D341Med (cell line): ENCODE measurements at places on chromosomes 5 and 9.

DNA sequence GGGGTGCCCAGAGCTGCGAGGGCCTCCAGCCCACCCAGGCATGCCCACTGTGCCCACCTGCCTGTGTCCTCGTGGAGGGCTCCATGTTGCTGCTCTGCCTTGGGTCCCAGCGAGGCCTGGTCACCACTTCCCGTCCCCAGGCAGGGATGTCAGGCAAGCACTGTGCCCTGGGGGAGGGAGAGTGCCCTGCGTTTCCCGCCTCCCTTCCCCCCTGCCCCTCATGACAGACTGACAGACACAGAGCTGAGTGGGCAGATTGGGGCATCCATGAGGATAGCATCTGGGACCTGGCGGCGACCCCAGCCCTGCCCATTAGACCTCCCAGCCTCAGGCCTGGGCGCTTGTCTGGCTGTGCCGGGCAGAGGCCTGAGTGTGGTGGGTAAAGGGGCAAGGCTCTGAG, 56.9 kb downstream of the KCNT1 start:
- DNase-seq = no peak

DNA sequence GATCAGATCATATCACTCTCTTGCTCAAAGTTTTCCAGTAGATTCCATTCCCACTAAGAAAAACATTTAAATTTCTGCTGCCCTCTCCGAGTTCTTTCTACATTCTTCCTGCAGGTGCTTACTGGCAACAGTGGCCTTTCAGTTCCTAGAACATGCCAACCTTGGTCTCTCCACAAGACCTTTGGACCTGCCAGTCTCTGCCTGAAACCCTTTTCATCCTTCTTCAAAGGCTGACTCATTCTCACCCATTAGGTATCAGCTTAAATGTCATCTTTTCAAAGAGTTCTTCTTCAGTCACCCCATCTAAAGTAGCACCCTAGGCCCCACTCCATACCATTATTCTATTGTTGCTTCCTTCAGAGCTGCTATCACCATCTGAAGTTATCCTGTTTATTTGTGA, 21.8 kb downstream of the PPIC start:
- no peak for DNase-seq

DNA sequence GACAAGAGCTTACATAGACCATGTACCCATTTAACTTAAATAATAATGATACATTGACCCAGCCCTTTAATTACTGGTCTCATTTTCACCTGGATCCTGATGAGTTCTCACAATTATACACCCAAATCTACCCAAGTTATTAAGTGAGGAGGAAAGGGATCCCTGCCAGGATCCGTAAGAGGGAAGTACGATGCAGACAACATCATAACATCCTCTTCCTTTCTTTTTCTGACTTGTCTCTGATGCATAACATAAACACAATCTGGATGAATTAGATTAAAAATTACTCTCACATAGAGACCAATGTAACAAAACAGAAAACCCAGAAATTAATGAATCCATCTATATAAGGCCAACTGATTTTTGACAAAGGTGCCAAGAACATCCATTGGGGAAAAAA, 17.0 kb downstream of the MARCHF3 start:
- DNase-seq = no peak

GRCh38 chr9:112535811-112536210, 49.2 kb downstream of the KIAA1958 start:
- no peak for DNase-seq

- DNase-seq = no peak
These were observed 82.1 kb downstream of the RXRA start for GRCh38 chr9:134408389-134408788.

DNA sequence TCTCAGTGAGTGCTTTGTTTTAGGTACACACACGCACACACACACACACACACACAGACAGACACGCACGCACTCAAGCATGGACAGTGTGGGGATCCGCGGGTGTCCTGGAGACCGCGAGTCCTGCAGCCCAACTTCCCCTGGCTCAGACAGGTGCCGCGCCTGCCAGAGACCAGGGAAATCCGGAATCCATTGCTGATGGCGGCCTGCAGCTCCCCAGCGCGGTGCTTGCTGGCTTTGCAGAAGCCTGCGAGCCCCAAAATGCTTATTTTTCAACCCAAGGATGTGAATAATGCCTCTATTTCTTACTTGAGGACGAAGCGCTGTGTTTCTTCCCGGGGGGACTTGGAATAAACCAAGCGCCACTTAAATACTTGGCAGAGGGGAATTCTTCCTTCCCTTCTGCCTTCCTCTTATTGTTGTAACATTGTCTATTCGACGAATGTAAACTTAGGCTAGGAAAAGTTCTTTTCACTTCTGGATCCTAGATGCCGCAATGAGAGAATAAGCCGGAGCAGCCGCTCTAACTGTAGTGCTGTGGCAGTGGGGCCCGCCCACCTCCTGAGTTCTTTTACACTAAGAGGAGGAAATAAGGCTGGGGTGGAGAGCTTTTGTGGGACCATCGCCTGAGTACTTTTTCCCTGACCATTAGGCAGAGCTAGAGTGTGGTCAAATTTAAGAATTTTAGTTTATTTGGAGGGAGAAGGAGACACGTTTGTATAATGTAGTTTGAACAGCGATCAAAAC, 802 bp downstream of the ITGA2 start:
- peak; percentile 51 for DNase-seq

DNA sequence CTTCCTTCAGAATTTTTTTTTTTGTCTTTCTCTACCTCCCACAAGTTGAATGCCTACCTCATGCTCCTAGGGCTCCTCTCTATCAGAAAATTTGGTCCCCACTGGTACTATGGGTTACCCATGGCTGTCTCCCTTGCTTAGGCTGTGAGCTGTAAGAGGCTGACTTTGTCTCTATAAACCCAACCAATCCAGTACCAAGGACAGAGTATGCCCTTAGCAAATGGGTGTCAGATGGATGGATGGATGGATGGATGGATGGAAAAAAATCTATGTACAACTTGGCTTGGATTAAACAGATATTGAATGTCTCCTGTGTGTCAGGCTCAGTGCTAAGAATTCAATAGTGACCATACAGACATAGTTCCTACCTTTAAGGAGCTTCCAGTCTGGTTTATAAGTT, 398.2 kb upstream of the TRPC7 start:
- DNase-seq = no peak

GRCh38 chr5:134792286-134792685, 33.7 kb downstream of the DDX46 start:
- DNase-seq = no peak

GRCh38 chr5:124659798-124660197, 86.6 kb downstream of the ZNF608 start:
- DNase-seq = no peak

DNA sequence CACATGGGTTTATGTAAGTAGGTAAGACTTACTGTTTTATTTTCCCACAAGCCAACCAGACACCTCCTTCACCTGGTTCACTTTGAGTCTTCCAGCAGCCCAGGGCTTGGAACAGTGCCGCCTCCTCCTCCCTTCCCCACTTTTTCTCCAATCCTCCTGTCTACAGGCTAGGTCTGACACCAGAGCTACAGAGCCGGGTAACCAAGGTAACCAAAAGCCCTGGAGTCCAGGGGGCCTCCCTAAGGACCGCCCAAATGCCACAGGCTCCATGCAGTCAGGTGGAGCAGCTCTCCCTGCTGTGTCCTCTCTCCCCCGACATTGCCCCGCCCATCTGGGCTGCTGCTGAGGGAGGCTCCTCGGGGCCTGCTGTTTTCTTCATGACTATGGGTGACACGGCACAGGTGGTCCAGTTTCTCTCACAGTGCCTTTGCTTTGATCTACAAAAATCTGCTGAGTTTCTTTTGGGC, 138.0 kb upstream of the EFNA5 start:
- peak; percentile 89 for DNase-seq

- DNase-seq = no peak
These were observed 56.1 kb downstream of the KIAA1958 start for GRCh38 chr9:112542593-112543292.

DNA sequence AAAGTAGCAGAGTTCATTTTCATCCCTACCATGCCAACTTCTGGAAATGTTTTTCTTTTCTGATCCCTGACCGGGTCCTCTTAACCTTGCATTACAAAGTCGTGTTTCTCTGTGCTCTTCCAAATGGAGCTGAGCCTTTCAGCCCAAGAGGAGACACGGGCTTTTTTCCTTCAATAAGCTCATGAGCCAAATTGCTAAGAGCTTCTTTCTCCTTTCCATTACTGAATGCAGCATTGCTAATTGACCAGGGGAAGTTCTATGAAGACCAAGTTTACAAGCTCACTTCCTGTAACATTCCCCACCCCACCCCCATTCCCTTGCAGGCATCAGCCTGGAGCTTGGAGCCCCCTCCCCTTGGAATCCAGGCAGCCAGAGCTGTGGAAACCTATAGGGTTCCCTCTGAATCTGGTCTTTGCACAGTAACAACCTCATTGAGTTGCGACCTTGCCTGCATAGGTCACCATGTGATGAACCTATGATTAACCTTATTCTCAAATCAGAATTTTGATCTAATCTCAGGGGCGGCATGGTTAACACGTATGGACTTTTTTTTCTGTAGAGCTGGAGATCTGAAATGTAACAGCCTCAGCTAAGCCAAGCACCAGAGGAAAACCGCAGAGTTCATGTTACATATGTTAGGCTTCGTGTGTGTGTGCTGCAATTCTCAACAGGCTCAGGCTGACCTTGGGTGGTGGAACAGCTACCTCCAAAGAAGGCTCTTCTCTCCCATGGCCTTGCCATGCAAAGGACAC, 395.7 kb upstream of the ZNF462 start:
- no peak for DNase-seq

GRCh38 chr5:142117579-142118151, 9.1 kb downstream of the NDFIP1 start:
- DNase-seq = no peak

- no peak for DNase-seq
These were observed 2.9 kb downstream of the NSMF start for GRCh38 chr9:137456061-137456863.

DNA sequence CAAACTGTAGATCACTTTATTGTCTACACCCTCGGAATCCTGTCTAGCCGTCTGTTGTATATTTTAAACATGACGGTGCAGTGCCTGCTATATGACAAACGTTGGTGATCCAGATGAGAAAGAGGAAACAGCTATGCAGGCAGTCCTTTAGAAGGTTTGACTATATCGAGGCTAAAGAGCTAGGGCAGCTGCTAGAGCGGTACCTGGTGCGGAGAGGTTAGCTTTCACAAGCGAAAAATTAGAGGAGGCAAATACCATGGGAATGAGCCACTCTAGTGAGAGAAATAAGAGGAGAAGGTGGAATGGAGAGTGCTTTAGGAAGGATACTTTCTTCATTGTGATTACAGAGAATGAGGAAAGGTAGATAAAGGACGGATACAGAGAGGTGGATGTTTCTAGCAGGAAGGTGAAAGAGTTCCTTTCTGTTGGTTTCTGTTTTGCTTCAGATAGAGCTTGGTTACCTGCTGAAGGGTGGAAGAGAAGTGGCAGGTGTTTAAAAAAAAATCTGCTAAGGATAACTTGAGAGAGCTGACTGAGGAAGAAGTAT, 959 bp upstream of the FBXL17 start:
- peak; percentile 12 for DNase-seq

DNA sequence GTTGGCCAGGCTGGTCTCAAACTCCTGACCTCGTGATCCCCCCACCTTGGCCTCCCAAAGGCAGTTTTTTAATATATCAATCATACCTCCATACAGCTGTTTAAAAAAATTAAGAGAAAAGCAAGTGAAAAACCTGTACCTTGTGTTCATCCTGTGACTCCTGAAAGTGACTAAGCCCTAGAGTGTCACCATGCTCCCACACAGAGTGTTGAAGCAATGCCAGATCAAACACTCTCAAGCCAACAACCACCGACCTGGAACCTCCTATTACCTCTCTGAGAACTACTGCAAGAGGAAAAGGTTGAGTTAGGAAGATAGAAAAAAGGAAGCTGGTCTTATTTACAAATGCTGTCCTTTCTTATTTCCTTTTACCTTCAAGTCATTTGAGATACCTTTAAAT, 123.5 kb downstream of the RASEF start:
- no peak for DNase-seq

DNA sequence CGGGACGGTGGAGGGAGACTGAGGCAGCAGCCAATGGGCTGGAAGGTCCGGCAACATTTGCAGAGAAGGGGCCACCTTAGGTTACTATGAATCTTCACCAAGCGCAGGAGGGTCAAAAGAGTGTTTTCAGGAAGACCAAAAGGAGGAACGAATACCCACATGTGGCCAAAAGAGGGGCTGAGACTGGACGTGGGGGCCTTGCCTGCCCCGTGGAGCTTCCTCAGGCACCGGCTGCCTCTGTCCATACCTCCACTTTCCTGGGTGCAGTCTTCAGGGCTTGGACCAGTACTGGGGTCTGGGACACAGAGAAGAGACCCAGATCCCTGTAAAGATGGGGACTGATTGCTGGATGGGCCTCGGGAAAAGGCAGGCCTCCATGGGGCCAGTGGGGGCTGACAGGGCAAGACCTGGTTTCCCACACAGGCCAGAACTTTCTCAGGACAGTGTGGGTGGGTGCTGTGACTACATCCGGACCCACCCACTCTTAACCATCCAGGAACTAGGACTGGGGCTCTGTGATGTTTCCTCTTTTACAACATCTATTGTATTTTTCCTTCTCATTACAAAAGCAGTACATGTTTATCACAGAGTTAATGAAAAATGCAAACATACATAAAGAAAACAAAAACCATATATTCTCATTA, 294.7 kb downstream of the ZSWIM6 start:
- DNase-seq = no peak

DNA sequence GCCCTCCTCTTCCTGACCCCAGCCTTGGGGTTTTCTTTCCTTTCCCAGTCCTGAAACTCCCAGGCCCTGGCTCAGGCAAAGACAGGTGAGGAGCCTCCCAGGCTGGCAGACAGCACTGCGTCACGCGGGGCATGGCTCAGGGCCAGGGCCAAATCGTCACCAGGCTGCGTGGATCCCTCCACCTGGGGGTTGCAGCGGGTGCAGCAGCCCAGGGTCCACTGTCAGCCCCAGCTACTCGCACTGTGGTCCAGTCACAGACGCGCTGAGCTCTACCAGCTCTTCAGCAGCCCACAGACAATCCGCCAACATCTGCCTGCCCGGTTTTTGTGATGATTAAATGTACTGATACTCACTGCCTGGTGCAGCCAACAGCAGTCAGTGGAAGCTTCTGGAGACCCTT, 12.1 kb downstream of the FAM78A start:
- no peak for DNase-seq

DNA sequence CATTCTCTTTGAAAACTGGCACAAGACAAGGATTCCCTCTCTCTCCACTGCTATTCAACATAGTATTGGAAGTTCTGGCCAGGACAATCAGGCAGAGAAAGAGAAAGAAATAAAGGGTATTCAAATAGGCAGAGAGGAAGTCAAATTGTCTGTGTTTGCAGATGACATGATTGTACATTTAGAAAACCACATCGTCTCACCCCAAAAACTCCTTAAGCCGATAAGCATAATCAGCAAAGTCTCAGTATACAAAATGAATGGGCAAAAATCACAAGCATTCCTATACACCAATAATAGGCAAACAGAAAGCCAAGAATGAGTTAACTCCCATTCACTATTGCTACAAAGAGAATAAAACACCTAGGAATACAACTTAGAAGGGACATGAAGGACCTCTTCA, 21.0 kb upstream of the EPB41L4A start:
- no peak for DNase-seq

DNA sequence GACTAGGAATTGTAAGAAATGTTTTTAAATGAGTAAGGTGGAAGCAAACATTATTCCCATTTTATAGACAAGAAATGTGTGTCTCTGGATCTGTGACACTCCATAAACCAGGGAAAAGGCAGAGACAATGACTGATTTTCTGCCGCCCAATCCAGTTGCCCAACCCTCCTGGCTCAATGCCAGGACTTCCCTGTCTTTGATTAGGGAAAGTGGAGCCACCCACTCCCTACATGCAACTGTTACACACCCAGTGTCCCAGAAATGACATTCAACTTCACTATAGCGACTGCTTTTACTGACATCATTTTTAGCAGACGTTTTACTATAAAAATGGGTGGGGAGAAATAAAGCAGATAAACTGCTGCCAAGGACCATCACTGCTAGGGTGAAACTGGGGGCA, 79.7 kb downstream of the THBS4 start:
- DNase-seq = no peak
